ENCODE measurements at places on chromosomes 12 and 14. TPM values are rescaled to one million over a fixed set of nuclear protein-coding genes. Genes with fewer than 3 reads are reported as not detected.
A peak's percentile ranks its signal among the peaks of the same experiment; 100 is the strongest.

The HCAR1 gene
- 0.15 TPM for total RNA-seq

- DNase-seq = no peak
These were observed 19.1 kb downstream of the AMN start for GRCh38 chr14:102941419-102942011.

The HOXC12 gene
- not detected for total RNA-seq

- DNase-seq = no peak
These were observed 509.6 kb downstream of the VRK1 start for GRCh38 chr14:97306760-97307246.

DNA sequence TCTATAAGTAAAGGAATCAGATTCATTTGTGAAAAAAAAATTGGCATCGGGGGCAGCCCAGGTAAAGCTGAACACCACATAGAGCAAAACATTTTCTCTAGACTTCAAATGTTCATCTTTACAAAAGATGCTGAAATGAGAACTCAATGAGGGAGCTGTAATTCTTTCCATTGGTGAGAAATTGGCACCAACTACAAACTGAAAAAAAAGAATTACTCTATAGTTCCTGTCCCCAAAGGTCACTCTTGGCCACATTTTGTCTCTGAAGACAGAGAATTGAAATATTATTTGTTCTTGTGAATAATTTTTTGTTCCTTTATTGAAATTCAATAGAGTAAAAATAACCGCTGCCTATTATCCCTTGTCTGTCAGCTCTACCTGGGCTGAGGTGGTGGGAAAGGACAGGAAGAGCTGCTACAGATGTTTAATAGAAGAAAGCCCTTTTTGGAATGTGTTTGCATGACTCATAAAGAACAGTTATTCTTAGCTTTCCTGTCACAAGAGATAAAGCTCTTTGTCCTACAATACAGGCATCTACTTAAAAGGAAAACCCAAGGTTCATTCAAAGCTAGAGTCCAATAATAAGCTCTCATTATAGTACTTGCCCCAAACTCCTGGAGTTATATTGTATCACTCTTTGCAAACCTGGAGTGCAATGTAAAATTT lies 380.1 kb upstream of the KITLG start:
- DNase-seq = peak; percentile 63

GRCh38 chr12:21350975-21351374 lies 16.3 kb upstream of the SLCO1A2 start:
- DNase-seq = no peak

- no peak for DNase-seq
These were observed 168.6 kb downstream of the TMEM121 start for GRCh38 chr14:105694961-105695360.

Measured in glomerular endothelial cell (primary cell).